ENCODE measurements at places on chromosomes 7 and 10. TPM values are rescaled to one million over a fixed set of nuclear protein-coding genes. Genes with fewer than 3 reads are reported as not detected.
A peak's percentile ranks its signal among the peaks of the same experiment; 100 is the strongest.

- no peak overlapping the region for H3K4me3 ChIP-seq
- H3K27ac ChIP-seq: no peak overlapping the region
- H3K36me3 ChIP-seq: no peaks in the 10 kb centered on the region
- no peak for DNase-seq
Observed at GRCh38 chr10:69855346-69856111, 53.8 kb downstream of the COL13A1 start.

PRLHR gene
- not detected for total RNA-seq

CABCOCO1 gene
- not detected for total RNA-seq

DNA sequence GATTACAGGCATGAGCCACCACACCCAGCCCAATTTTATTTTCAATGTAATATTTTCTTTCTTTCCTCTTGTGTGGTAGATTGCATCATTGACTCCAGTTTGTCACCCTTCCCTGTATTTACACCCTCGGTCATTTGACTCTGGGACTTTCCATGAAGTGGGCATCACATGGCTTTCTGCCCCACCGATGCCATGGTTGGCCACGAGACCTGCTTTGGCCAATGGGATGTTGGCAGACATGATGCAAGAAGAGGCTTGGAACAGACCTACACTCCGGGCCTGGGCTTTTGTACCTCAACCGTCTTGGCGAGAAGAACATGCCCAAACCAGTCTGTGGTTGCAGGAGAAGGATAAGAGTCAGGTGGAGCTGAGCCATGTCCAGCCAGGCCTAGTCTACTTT, 38.8 kb upstream of the CACUL1 start:
- H3K27me3 ChIP-seq: no peaks in the 10 kb centered on the region
- H3K27ac ChIP-seq: no peak overlapping the region
- no peaks in the 10 kb centered on the region for H3K36me3 ChIP-seq
- DNase-seq: no peak
- no peaks in the 10 kb centered on the region for H3K4me1 ChIP-seq

GRCh38 chr7:99449326-99449725, 10.6 kb downstream of the CPSF4 start:
- H3K27me3 ChIP-seq: no peaks in the 10 kb centered on the region
- no peak overlapping the region for H3K27ac ChIP-seq
- H3K4me1 ChIP-seq: no peaks in the 10 kb centered on the region

- H3K27me3 ChIP-seq: peaks cover 3% of the 10 kb centered on the region
- H3K4me3 ChIP-seq: no peak overlapping the region
- no peak for DNase-seq
- no peak overlapping the region for H3K27ac ChIP-seq
- peaks cover 19% of the 10 kb centered on the region for H3K4me1 ChIP-seq
Observed at GRCh38 chr7:98622926-98623325, 5.8 kb downstream of the NPTX2 start.

NAT16 gene
- total RNA-seq: not detected

MKI67 gene
- 13.4 TPM for total RNA-seq

- no peaks in the 10 kb centered on the region for H3K36me3 ChIP-seq
- H3K4me1 ChIP-seq: peaks cover 11% of the 10 kb centered on the region
- no peak overlapping the region for H3K4me3 ChIP-seq
- peaks cover 22% of the 10 kb centered on the region for H3K27me3 ChIP-seq
- no peak overlapping the region for H3K27ac ChIP-seq
- no peak for DNase-seq
Observed at GRCh38 chr10:79976999-79977398, 28.1 kb upstream of the SFTPD start.

GRCh38 chr10:123567984-123568739, 98.0 kb upstream of the GPR26 start:
- H3K4me3 ChIP-seq: no peak overlapping the region
- H3K27ac ChIP-seq: no peak overlapping the region
- peaks cover 68% of the 10 kb centered on the region for H3K27me3 ChIP-seq

- no peaks in the 10 kb centered on the region for H3K4me1 ChIP-seq
- no peak for DNase-seq
- no peak overlapping the region for H3K27ac ChIP-seq
- H3K27me3 ChIP-seq: no peaks in the 10 kb centered on the region
Observed at GRCh38 chr7:36408589-36408988, 18.9 kb downstream of the ANLN start.

DNA sequence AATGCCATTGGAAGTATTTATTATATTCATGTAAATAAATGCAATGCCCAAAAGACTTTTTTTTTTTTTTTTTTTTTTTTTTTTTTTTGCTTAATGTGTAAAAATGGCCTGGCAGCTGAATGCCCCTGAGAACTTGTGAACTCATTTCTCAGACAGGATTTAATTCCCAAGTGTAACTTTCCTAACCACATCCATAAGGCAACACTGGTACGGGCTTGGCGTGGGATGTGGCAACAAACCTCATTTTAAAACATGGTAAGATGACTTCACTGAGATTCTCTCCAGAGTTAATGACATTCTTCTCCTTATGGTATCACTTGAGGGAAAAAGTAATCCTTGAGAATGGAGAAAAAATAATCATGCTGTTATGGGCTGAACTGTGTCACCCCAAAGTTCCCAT, 150.4 kb downstream of the DGKI start:
- no peaks in the 10 kb centered on the region for H3K4me1 ChIP-seq
- DNase-seq: no peak
- no peaks in the 10 kb centered on the region for H3K36me3 ChIP-seq
- H3K27ac ChIP-seq: no peak overlapping the region
- H3K27me3 ChIP-seq: peaks cover 6% of the 10 kb centered on the region

DNA sequence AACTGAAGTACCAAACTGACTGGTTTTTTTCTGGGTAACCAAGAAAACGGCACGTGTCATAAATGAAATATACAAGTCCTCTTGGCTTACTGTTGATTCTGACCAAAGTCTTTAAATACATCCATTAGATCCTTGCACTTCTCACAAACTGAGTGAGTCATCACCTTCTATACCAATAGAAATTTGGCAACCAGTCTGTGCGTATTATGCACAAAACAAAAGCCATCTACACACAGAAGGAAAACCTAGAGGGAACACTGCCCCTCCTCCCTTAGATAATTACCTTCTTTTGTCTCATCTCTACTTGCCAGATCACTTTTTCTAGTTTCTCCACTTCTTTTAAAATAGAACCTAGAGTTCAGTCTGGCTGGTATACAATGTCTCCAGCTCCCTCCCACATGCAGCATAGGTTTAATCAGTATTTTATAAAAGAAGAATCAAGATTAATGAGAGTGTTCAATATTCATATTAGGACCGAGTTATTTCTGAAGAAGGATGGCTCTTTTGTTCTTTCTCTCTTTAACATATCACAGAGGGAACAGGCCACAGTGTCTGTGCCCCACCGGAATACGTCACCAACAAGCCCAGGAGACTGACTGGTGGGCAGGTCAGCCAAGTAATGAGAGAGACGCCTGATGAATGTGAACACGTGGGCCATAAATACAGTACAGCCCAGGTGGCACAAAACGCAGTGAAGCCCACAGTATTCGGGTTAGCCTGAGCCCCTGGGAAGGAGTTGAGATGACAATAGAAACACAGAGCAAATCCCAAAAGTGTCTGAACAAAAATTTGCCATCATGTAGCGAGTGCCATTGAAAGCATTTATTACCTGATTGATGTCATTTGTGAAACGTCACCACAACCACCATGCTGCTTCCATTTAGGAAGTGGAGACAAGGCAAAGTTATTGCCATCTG, 91.3 kb downstream of the KIAA1549 start:
- no peaks in the 10 kb centered on the region for H3K27me3 ChIP-seq
- H3K4me3 ChIP-seq: no peak overlapping the region
- no peak for DNase-seq
- no peaks in the 10 kb centered on the region for H3K36me3 ChIP-seq

GPR158 gene
- total RNA-seq: 0.52 TPM

- H3K4me1 ChIP-seq: peaks cover 12% of the 10 kb centered on the region
- no peak for DNase-seq
- no peaks in the 10 kb centered on the region for H3K36me3 ChIP-seq
- H3K27ac ChIP-seq: no peak overlapping the region
Observed at GRCh38 chr10:114075093-114075492, 31.4 kb downstream of the ADRB1 start.

HOGA1 gene
- not detected for total RNA-seq

DNA sequence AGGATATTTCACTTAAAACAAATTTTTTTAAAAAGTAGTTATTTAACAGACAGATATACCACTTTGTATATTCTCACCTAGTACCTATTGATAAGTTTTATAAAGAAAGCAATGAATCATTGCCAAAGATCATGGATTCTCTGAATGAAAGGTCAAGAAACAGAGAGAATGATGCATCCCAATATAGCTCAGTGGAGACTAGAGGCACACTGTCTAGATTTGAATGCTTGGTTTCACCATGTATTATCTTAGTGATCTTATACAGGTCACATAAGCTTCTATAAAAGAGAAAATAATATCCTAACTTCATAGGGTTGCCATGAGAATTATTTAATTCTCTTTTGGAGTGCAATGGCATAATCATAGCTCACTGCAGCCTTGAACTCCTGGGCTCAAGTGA, 87.0 kb upstream of the LRRN3 start:
- H3K27me3 ChIP-seq: no peaks in the 10 kb centered on the region
- H3K4me3 ChIP-seq: no peak overlapping the region
- no peaks in the 10 kb centered on the region for H3K36me3 ChIP-seq

CPA4 gene
- total RNA-seq: 0.93 TPM

PNLIPRP2 gene
- total RNA-seq: not detected

SLC16A9 gene
- 32.3 TPM for total RNA-seq

GRCh38 chr7:10685040-10685439, 288.6 kb upstream of the PHF14 start:
- no peaks in the 10 kb centered on the region for H3K4me1 ChIP-seq
- no peak overlapping the region for H3K27ac ChIP-seq
- no peak overlapping the region for H3K4me3 ChIP-seq
- no peak for DNase-seq
- no peaks in the 10 kb centered on the region for H3K27me3 ChIP-seq

- no peaks in the 10 kb centered on the region for H3K27me3 ChIP-seq
- DNase-seq: no peak
- no peak overlapping the region for H3K4me3 ChIP-seq
- H3K27ac ChIP-seq: no peak overlapping the region
- no peaks in the 10 kb centered on the region for H3K36me3 ChIP-seq
- no peaks in the 10 kb centered on the region for H3K4me1 ChIP-seq
Observed at GRCh38 chr7:21524680-21525079, 18.2 kb upstream of the DNAH11 start.

EPC1 gene
- total RNA-seq: 57.4 TPM

- no peaks in the 10 kb centered on the region for H3K27me3 ChIP-seq
- DNase-seq: no peak
- peaks cover 9% of the 10 kb centered on the region for H3K4me1 ChIP-seq
- H3K4me3 ChIP-seq: no peak overlapping the region
Observed at GRCh38 chr7:143496263-143496662, 18.6 kb downstream of the TAS2R41 start.

- no peak overlapping the region for H3K27ac ChIP-seq
- H3K4me3 ChIP-seq: no peak overlapping the region
- no peaks in the 10 kb centered on the region for H3K27me3 ChIP-seq
- H3K36me3 ChIP-seq: no peaks in the 10 kb centered on the region
- DNase-seq: no peak
- no peaks in the 10 kb centered on the region for H3K4me1 ChIP-seq
Observed at GRCh38 chr10:37732685-37733084, 124.7 kb downstream of the ZNF248 start.

NXPH1 gene
- not detected for total RNA-seq

GRCh38 chr10:116164291-116164690, 108.7 kb downstream of the GFRA1 start:
- no peaks in the 10 kb centered on the region for H3K36me3 ChIP-seq
- H3K4me3 ChIP-seq: no peak overlapping the region
- no peaks in the 10 kb centered on the region for H3K27me3 ChIP-seq
- DNase-seq: no peak
- no peaks in the 10 kb centered on the region for H3K4me1 ChIP-seq
- no peak overlapping the region for H3K27ac ChIP-seq

GRCh38 chr7:104034679-104035078, 45.2 kb upstream of the RELN start:
- no peaks in the 10 kb centered on the region for H3K4me1 ChIP-seq
- no peak for DNase-seq
- H3K36me3 ChIP-seq: no peaks in the 10 kb centered on the region
- no peak overlapping the region for H3K4me3 ChIP-seq

ZNF32 gene
- total RNA-seq: 26.3 TPM

GRCh38 chr7:105320896-105321295, 67.8 kb downstream of the SRPK2 start:
- H3K27ac ChIP-seq: no peak overlapping the region
- no peak for DNase-seq
- H3K4me3 ChIP-seq: no peak overlapping the region
- H3K36me3 ChIP-seq: no peaks in the 10 kb centered on the region

TFEC gene
- total RNA-seq: 55.7 TPM

PCLO gene
- total RNA-seq: 4.1 TPM

- DNase-seq: no peak
- H3K4me3 ChIP-seq: no peak overlapping the region
- no peak overlapping the region for H3K27ac ChIP-seq
- no peaks in the 10 kb centered on the region for H3K27me3 ChIP-seq
- peaks cover 19% of the 10 kb centered on the region for H3K4me1 ChIP-seq
- no peaks in the 10 kb centered on the region for H3K36me3 ChIP-seq
Observed at GRCh38 chr7:28078036-28078901, 102.3 kb downstream of the JAZF1 start.

GRCh38 chr10:12512332-12513002, 163.1 kb downstream of the CAMK1D start:
- no peak overlapping the region for H3K27ac ChIP-seq
- H3K4me3 ChIP-seq: no peak overlapping the region
- peaks cover 15% of the 10 kb centered on the region for H3K4me1 ChIP-seq
- no peaks in the 10 kb centered on the region for H3K36me3 ChIP-seq
- no peak for DNase-seq

- no peak overlapping the region for H3K27ac ChIP-seq
- no peaks in the 10 kb centered on the region for H3K4me1 ChIP-seq
- no peaks in the 10 kb centered on the region for H3K27me3 ChIP-seq
- no peak overlapping the region for H3K4me3 ChIP-seq
- peak; percentile 57 for DNase-seq
Observed at GRCh38 chr10:131242007-131242406, 69.5 kb downstream of the TCERG1L start.

GPR37 gene
- 0.85 TPM for total RNA-seq

CALML5 gene
- total RNA-seq: not detected

HELLS gene
- 23.0 TPM for total RNA-seq

POLL gene
- total RNA-seq: 28.0 TPM

GRCh38 chr7:44988701-44989100, 9.9 kb upstream of the MYO1G start:
- peaks cover 38% of the 10 kb centered on the region for H3K4me1 ChIP-seq
- no peak overlapping the region for H3K4me3 ChIP-seq
- peaks cover 22% of the 10 kb centered on the region for H3K36me3 ChIP-seq
- no peaks in the 10 kb centered on the region for H3K27me3 ChIP-seq
- H3K27ac ChIP-seq: no peak overlapping the region
- DNase-seq: peak; percentile 17

TMEM236 gene
- total RNA-seq: 1.6 TPM

ANLN gene
- 2.3 TPM for total RNA-seq
